ENCODE measurements at places on chromosomes 12 and 14.

- DNase-seq, result no peak
These were observed 129.9 kb upstream of the PRMT8 start for GRCh38 chr12:3361146-3361545.

DNA sequence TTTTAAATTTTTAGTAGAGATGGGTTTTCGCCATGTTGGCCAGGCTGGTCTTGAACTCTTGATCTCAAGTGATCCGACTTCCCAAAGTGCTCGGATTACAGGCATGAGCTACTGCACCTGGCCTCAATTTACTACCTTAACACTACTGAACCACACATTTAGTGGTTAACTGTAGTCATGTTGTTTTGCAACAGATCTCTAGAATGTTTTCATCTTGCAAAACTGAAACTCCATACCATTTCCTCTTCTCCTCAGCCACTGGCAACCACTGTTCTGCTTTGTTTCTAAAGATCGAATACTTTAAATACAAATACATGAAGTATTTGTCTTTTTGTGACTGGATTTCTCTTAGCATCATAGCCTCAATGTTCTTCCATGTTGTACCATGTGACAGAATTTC is 15.4 kb upstream of the SMCO2 start:
- DNase-seq, result no peak

DNA sequence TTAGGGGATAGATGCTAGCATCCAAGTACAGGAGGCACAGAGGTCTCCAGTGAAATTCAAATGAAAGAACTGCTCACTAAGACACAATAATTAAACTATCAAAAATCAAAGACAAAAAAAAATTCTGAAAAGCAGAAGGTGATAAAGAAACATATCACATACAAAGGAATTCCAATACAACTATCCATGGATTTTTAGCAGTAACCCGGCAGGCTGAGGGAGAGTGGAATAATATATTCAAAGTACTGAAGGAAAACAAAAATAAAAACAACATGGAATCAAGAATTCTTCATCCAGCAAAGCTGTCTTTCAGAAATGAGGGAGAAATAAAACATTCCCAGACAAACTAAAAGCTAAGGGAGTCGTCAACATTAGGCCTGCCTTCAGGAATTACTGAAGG is 31.9 kb downstream of the A2M start:
- DNase-seq, result no peak

DNA sequence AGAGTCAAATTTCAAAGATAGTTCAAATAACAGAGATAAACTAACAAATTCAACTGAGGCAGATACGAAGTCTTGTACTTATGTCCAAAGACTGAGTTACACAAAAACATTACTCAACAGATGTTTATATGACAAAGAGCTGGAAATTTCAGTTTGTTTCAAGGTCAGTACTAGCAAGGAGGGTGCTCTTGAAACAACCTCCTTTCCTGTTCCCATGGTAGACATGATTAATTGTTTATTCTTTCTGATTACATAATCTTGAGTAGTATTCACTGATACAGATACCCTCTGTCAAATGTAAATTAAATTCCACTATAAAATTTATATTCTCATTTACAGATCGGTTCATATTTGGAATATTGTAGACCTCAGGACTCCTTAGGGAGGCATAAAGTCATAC is 23.4 kb downstream of the TSPAN8 start:
- DNase-seq, result no peak

- no peak for DNase-seq
These were observed 44.8 kb downstream of the RASSF3 start for GRCh38 chr12:64655141-64655540.

GRCh38 chr12:58174316-58174715 is 232.9 kb downstream of the ATP23 start:
- no peak for DNase-seq

GRCh38 chr12:1666685-1667162 is 24.1 kb upstream of the ADIPOR2 start:
- DNase-seq, result no peak

GRCh38 chr12:108833757-108834472 is 23.5 kb downstream of the SSH1 start:
- no peak for DNase-seq

GRCh38 chr12:114681116-114681871 is 2.7 kb downstream of the TBX3 start:
- no peak for DNase-seq

GRCh38 chr14:24662753-24663152 is 28.8 kb upstream of the GZMB start:
- DNase-seq, result no peak

All from mesothelial cell of epicardium (in vitro differentiated cells).